ENCODE measurements at places on chromosomes 11 and 22.

DNA sequence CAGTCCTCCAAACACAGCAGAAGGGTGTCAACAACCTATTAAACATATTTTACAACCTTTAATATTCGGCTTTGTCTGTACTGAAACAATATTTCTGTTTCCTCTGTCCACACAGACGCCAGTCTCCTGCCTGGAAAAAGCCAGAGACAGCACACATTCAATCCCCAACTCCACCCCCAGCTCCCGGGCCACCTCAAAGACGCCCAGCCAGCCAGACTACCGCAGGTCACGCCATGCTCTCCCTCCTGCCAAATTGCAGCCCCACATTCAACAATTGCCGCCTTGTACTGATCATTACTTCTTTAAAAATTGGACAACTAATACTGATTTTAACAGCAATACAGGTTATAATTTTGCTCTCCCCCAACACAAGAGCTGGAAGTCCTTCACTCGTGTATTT is 1.2 kb downstream of the SERGEF start:
- DNase-seq: no peak

DNA sequence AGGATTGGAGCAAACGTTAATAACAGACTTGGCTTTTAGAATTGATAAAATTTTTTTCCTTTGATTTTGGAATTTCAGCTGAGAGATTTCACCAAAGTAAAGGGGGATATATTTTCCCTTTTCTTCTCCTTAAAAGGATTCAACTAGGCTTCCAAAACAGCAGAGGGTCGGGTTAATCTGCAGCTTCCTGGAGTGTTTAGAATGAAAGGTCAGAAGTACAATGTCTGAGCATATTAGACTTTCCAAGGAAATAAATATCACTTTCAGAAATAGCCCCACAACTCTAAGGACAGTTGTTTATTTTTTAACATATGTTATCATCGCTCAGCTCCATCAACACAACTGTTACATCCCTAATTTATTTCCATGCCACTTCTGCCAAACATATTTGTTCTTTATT is 1532.9 kb upstream of the RAG2 start:
- no peak for DNase-seq

DNA sequence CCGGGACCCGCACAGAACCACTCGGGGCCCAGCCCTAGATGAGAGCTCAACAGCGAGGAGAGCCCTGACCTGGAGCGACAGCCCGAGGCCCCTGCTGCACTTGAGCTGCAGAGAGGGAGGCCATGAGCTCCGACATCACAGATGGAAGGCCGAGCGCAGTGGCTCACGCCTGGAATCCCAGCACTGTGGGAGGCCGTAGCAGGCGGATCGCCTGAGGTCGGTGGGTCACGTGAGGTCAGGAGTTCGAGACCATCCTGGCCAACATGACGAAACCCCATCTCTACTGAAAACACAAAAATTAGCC is 13.8 kb upstream of the BRSK2 start:
- DNase-seq: no peak

DNA sequence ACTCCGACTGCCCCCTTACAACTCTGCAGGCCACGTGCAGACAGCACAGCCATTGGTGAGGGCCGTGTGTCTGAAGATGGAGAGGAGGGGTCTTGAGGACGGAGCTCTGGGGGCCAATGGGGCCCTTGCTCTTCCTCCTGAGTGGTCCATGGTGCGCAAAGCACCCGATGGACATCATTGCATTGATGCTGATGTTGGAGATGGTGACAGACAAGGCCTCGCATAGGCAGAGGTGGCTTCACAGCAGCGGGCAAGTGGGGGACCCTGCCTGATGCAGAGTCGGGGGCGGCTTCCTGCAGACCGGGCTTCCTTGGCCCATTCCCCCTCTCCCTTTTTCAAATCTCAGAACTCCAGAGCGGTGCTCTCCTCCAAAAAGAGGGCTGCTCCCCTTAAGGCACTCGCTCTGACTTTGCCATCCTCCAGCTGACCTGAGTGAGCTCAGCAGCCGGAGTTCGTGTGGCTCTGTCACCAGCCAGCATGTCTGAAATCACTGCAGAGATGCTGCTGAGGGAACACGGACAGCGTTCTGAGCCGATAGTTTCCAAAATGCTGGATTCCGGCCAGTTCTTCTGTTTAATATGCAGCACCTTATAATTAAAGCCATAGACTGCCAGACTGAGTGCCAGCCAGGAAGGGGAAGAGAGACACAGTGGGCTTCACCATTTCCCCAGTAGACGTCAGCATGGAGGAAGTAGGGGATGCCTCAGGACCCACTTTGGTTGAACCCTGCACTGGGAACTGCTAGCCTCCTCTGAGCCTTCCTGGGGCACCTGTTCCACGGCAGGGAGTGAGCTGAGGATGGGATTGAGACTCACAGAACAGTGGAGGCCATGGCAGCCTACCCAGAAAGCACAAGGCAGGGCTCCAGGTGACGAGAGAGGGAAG is 278.2 kb downstream of the BRD1 start:
- no peak for DNase-seq

DNA sequence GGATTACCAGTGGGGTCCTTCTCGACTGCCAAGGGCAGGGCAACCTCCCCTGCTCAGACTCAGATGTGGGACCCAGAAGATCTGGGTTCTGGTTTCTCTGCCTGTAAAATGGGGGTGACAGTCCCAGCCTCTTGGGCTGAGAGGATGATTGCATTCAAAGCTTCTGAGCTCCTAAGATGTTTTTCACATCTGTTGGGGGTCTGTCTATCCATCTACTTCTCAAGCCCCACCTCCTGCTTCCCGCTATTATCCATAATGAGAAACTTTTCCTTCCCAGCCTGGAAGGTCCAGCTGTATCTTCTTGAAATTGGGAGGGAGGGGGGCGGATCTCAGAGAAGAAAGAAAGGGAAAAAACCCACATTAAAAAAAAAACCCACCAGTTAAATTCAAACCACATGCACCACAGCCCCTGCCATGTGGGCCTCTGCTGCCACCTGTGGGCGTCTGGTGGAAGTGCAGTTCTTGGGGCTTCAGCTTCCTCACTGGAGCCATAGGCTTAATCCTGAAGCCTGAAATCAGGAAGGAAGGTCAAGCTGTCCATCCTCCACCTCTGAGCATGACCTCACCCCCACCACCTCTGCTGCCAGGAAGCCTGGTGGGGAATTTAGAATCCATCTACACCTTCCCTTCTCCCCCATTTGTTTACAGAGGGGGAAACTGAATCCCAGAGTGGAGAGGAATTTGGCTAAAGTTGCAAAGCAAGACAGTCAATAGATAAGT is 27.3 kb downstream of the ARHGEF17 start:
- peak; percentile 84 for DNase-seq

GRCh38 chr11:132058211-132058772 is 687.9 kb downstream of the NTM start:
- DNase-seq: no peak

Measured in GM13977 (cell line).